ENCODE measurements at places on chromosomes 4 and X. TPM values are rescaled to one million over a fixed set of nuclear protein-coding genes. Genes with fewer than 3 reads are reported as not detected.

DLG3 gene
- total RNA-seq, result 25.4 TPM

- DNase-seq, result peak; percentile 25
These were observed 22.9 kb upstream of the COX7B2 start for GRCh38 chr4:46931981-46932380.

DNA sequence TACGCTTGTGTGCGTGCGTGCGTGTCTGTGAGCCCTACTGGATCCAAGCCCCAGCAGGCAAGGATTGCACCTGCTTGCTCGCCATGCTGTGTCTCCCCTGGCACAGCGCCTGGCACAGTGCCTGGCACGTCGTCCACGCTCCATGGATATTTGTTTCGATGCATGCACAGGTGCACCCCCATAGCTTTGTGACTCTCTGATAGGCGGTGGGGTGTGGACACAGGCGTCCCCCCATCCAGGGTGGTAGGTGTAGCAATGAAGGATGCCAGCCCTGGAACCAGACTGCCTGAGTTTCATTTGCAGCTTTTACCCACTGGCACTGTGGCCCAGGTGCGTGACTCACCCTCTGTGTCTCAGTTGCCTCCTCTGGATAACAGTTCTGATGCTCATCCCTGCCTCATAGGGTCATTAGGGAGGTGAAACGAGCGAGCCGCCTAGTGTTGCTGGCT lies 20.2 kb downstream of the PIGG start:
- no peak for DNase-seq

DNA sequence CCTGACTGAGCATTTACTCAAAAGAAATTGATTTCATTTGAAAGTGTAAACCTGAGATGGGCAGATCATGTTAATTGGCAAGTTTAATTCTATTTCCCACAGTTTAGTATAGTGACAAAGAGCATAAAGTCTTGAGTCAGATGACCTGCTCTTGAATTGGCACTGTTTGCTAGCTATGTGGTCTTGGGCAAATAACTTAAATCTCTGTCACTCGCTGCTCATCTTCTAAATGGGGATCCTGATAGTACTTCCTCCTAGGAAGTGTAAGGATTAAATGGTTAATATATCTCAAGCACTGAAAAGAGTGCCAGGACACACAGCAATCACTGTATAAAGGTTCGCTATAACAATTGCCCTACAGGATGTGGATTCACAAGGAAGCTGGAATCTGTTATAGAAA lies 242.8 kb upstream of the JADE1 start:
- no peak for DNase-seq

DNA sequence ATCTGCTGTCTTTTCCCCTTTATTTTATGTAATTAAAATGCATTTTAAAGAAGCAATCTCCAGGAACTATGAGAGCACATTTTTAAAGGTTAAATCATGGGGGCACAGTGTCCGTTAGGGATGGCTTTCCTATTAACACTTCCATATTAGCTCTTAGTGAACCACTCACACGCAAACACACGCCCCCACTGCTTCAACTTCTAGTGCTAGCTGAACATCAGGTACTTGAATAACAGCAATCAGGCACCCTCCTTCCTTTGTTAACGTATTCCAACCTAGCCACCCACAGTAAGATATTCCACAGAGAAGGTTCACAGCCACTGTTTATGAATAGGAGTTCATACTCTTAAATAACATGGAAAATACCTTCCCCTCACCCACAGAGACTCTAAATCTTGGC lies 9.3 kb downstream of the TMEM255A start:
- no peak for DNase-seq

DNA sequence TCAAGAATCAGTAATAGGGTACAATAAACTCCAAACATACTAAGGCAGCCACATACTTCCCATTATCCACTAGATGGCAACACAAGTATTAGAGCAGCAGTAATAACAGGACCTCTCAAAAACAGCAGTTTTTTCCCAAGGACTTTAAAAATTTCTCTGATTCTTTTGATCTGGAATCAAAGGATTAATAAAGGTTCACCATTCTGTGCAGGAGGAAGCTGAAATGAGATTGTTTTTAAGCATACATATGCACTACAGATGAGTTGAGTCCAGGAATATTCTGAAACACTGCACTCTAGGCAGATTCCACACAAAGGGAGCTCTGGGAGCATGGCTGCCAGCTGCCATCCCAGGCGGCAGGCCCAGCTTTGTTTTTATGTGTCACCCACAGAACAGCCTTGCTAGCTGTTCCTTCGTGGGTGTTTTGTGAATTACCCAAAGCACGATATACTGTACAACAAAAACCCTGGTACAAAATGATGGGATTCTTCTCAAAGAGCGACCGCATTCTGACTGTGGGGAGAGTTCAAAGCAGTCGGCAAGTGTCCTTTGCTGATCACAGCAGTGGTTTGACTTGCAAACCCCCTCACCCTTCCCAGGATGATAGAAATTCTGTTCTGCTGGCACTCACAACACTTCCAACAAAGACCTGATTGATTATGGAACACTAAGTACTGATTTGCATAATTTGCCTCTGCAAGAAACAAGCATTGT lies 61.0 kb downstream of the STX18 start:
- DNase-seq, result no peak

DNA sequence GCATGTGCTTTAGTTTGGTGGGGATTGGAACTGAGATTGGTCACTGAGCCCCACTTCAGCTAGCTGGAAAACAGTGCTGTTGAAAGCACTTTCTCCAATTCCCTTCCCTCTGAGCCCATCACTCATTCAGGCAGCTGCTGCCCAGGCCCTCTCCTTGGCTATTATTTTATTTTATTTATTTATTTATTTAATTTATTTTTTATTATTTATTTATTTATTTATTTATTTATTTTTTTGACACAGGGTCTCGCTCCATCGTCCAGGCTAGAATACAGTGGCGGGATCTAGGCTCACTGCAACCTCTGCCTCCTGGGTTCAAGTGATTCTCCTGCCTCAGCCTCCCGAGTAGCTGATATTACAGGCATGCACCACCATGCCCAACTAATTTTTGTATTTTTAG lies 51.8 kb upstream of the RBPJ start:
- no peak for DNase-seq

DNA sequence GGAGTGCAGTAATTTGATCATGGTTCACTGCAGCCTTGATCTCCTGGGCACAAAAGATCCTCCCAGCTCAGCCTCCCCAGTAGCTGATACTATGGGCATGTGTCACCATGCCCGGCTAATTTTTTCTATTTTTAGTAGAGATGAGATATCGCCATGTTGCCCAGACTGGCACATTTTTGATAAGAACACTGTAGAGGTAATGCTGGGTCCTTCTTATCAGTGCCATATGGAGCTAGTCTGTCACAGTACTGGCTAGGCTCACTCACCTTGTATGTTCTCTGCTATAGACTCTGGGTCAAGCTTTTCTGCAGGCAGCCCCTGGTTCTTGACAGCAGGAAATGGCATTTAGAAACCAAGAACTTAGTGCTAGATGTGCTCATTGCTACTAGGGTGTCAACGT lies 53.9 kb downstream of the BCOR start:
- DNase-seq, result no peak

- DNase-seq, result peak; percentile 24
These were observed 1.5 kb downstream of the FHDC1 start for GRCh38 chr4:152937336-152938236.

- no peak for DNase-seq
These were observed 21.6 kb upstream of the PDZD4 start for GRCh38 chrX:153851981-153852380.

- DNase-seq, result no peak
These were observed 361.3 kb downstream of the OPHN1 start for GRCh38 chrX:68072041-68072440.

- DNase-seq, result no peak
These were observed 19.4 kb downstream of the FAM9C start for GRCh38 chrX:13024986-13025385.

PLAC1 gene
- not detected for total RNA-seq

GRCh38 chr4:5905714-5906113 lies 12.8 kb upstream of the CRMP1 start:
- DNase-seq, result no peak

DNA sequence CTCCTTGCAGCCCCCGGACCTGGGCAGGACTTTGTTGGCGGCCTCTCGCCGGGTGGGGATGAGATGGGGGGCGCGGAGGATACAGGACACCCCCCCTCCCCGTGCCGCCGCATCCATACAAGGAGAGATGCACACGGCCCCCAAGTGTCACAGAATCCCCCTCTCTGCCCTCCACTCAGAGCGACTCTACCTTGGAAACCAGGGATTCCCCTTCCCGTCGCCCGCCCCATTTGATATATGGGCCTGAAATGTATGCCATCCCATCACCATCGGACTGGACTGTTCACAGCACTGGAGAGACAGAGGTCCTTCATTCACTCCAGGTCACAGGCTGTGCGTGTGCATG lies 426 bp downstream of the PORCN start:
- DNase-seq, result no peak

GRCh38 chr4:148842843-148843242 lies 400.6 kb upstream of the NR3C2 start:
- no peak for DNase-seq

DNA sequence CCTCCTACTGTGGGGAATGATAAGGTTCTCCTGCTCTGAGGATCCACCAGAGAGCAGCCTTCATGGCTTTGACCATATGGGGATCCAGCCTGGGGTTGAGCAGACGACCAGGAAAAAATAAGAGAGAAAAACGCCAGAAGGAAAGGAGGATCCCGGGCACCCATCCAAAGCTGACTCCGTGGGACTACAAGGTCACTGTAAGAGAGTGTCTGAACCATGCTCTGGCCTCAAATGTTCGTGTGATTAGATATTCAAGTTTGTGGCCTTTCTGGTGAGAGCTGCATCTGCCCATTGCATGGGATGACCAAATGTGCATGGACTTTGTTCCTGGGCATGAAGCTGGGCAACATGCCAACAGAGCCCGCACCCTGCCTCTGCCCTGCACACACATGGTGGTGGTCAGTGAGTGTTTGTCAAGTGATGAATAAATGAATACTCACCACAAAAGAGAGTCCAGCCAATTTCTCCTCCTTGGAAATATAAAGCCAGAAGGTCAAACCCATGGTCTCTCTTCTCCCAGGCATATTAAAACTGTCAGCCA lies 346.0 kb upstream of the GATB start:
- DNase-seq, result no peak

DNA sequence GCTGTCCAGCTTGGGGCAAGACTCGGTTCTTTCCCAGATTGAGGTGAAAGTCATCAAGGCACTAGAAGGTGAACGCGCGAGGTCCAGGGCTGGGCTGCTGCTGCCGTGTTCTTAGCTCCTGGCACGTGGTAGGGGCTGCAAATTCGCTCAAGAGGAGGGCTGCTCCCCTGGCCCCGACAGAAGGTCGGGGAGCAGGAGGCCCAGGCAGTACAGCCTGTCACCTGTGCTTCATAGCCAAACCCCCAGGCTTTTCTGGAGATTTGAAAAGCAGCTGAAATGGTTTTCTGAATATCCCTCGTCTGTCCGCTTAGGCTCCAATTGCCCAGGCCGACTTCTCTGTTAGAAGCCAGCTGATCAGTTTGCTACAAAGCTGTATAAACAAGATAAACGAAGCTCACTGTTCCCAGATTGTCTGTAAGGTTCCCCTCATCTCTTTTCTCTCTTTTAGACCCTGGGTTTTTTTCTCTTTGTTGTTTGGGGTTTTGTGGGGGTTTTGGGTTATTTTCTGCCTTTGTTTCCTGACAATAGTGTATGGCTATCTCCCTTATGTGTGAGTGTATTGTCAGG lies 60.0 kb upstream of the STX18 start:
- DNase-seq, result no peak

ATP1B4 gene
- total RNA-seq, result not detected

GLRA3 gene
- not detected for total RNA-seq

XKRX gene
- 0.48 TPM for total RNA-seq

- no peak for DNase-seq
These were observed 1215.8 kb downstream of the RAPGEF2 start for GRCh38 chr4:160318567-160319220.

- DNase-seq, result no peak
These were observed 287.7 kb downstream of the BMPR1B start for GRCh38 chr4:95045429-95045828.

USP26 gene
- not detected for total RNA-seq

DNA sequence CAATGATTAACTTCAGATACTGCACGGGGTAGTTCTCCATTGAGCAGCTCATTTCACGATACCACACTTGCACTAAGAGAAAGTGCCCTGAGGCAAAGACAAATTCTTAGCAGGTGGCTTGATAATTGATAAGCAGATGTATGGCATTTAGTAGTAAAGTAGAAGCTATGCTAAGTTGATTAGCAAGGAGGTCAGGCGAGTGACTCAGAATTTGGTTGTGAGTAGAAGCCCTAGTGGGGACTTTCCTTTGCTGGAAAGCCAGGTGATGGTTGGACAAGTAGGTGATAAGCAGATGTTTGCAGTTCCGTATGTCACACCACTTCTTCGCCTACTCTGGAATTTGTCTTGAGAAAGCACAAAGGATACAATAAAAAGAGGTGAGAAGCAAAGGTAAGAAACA lies 58.7 kb downstream of the TLL1 start:
- no peak for DNase-seq

NOX1 gene
- total RNA-seq, result not detected

GRCh38 chr4:143019351-143019750 lies 165.4 kb upstream of the USP38 start:
- DNase-seq, result no peak

Data from activated CD4-positive, alpha-beta memory T cell treated with anti-CD3 and anti-CD28 coated beads for 36 hours (primary cell).